Activated T-cell treated with anti-CD3 and anti-CD28 coated beads for 24 hours (primary cell): ENCODE measurements at places on chromosomes 6 and 20.

DNA sequence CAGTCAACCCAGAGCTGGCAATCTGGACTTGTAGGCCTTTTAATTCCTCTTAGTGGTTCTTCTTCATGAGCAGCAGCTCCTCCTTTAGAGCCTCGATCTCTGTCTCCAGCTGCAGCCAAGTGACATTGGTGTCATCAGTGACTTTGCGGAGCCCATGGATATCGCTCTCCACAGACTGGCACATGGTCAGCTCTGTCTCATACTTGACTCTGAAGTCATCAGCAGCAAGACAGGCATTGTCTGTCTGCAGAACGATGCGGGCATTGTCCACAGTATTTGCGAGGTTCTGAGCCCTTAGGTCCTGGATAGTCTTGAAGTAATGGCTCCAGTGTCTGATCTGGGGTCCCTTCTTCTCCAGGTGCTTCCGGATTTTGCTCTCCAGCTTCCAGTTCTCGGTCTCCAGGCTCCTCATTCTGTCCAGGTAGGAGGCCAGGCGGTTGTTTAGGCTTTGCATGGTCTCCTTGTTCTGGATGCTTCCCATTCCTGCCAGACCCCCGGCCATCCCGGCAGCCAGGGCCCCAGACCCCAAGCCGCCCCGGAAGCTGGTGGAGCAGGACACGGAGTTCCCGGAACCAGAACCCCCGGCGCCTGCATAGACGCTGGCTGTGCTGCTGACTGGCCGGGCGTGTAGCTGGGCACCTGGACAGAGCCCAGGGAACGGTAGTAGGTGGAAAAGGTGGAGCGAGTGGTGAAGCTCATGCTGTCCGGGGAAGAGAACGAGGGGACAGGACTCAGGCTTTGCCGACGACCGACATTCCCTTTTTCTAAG, 15.1 kb downstream of the RFPL4B start:
- no peak for DNase-seq

DNA sequence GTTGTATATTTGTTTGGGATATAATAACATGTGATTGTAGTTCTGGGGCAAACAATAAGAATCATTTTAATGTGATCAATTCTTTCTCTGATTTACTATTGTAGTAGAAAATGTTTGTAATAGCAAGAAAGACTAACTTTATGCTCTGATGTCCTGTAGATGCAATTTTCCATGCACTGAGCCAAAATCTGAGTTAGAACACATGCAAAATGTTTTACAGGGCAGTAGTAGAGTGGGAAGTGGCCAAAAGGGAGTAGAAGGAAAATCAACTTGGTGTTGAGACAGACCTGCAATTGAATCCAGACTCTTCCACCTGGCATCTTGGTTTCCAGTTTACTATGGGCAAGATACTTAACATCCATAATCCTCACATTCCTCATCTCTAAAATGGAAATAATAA, 93.5 kb upstream of the BMP5 start:
- no peak for DNase-seq

DNA sequence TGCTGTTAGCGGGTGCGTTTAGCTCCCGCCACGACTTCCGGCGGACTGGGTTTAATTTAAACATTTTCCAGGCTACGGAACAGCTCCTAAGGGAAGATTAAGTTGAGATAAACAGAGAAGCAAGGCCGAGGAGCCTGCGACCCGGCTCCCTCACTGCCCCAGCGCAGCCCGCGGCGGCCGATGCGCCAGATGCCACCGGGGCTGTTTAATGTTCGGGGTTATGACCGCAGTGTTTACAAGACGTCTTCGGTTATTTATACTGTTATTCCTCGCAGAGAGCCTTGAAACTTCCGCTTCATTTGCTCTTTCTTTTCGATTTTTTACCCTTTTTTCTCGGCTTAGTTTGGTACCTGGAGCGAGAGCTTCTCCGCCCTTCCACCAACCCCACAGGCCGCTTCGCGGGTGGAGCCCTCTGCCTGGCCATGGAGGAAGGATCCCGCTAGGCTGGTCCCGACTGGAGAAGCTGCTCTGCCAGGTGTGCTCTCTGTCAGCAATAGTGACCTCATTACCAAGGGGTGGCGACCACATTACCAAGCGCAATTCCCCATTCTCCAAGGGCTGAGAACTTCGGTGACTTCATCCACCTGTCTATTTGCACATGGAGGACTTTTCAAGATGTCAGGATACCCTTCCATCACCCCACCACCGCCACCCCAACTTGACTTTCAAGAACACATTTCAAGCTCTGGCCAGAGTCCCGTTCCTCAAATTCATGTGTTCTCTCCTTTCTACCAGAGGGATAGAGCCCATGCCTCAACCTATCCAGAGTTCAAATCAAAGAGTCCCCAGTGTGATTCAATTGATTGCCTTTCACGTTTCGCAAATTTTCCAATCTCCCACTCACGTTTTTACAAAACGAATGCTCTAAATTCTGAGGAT, 4.1 kb downstream of the TCF21 start:
- no peak for DNase-seq

GRCh38 chr20:4067600-4068261, 52.4 kb upstream of the RNF24 start:
- no peak for DNase-seq

DNA sequence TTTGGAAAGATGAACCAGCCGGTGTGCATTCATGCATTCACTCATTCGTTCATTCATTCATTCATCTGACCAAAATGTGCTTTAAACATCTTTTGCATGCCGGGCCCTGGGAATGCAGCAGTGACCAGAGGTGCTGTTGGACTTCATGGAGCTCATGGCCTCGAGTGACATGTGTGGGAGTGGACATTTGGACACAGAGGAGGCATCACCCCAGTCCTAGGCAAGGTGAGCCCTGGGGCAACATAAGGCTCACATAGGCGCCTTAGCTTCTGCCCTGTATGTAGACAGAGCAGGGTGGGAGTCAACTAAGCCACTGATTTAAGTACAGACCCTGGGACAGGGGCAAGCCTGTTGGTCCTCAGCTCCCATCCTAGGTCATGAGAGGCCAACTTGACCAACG, 71.6 kb downstream of the STK35 start:
- DNase-seq = no peak

- no peak for DNase-seq
Observed at GRCh38 chr20:38870733-38871559, 55.3 kb upstream of the FAM83D start.

DNA sequence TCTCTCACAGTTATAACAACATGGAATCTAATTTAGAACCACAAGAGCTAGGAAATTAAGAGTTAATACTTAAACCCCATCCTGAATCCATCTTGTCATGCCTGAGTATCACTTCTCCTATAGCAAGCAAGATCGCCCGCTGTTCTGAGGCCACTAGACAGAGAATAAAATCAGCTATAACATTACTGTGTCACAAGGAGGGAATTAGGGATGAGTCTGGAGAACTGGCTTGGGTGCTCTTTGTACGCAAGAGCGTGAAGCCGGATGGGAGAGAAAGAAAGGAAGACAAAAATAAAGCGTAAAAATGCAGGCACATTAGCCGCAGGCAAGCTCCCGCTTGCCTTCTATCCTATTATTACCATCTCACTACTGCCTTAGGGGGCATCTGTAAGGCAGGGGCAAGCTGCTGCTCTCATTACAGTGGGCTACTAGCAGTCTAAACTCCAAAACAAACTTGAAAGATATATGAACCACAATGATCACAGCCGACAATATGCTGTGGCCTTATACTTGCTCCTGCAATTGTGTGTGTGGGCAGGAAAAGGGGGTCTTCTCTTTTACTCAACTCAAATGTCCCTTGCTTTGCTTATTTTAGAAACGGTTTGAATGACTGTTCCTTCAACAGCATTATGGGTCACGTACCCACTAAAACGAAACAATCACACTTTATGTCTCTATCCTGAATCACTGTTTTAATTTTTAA, 81.9 kb downstream of the GJA10 start:
- DNase-seq = no peak

DNA sequence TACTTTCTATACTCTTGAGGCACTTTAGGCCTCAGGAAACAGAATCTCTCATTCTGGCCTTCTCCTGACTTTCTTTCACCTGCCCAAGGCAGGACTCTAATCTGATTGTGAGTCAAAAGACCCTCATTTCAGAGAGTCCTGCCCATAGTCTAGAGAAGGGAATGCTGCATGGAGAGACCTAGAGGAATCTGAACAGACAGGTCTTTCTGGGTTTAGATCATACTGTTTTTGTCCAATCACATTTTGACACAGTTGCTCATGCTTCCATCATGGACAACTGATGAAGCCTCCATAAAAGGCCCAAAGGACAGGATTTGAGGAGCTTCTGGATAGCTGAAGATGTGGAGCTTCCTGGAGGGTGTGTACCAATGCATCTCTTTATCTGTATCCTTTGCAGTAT, 48.1 kb upstream of the BTBD3 start:
- DNase-seq = no peak

- DNase-seq = no peak
Observed at GRCh38 chr6:52500238-52501129, 76.4 kb downstream of the TRAM2 start.

DNA sequence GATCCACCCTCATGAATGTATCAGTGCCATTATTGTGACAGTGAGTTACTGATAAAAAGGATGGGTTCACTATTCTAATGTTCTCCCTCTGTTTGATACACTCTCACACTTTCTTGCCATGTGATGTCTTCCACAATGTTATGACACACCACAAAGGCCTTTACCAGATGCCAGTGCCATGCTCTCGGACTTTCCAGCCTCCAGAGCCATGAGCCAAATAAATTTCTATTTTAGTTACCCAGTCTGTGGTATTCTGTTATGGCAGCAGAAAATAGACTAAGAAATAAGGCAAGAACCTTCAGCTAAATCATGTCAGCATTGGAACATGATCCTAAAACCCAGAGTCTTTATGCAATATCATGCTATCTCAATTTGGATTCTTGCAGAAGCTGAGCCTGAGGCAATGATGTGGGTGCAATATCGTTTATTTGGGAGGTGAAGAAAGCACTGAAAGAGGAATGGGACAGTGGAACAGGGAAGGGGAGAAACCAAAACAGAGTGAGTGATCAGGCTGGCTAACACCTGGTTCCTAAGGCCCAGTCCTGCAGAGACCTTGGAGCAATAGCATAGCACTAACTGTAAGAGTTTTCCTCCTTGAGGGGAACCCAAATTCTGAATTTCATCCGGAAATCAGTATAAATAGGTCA, 130.4 kb upstream of the LRFN2 start:
- no peak for DNase-seq

DNA sequence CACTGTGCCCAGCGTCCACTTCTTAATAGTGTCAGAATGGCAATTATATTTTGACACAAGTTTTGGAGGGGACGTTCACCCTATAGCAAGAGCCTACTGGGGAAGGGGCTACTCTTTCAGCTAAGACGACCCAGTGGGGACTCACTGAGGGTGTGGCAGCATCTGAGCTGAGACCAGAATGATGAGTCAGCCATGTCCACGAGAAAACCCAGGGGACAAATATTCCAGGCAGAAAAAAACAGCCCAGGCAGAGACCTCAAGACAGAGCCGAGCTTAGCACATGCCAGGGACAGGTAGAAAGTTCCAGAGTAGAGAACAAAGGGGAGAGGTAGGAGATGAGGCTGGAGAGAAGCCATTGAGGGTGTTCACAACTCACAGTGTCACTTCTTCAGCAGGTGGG, 11.2 kb downstream of the CNBD2 start:
- no peak for DNase-seq

GRCh38 chr20:40134176-40134575, 554.9 kb downstream of the MAFB start:
- DNase-seq = no peak

DNA sequence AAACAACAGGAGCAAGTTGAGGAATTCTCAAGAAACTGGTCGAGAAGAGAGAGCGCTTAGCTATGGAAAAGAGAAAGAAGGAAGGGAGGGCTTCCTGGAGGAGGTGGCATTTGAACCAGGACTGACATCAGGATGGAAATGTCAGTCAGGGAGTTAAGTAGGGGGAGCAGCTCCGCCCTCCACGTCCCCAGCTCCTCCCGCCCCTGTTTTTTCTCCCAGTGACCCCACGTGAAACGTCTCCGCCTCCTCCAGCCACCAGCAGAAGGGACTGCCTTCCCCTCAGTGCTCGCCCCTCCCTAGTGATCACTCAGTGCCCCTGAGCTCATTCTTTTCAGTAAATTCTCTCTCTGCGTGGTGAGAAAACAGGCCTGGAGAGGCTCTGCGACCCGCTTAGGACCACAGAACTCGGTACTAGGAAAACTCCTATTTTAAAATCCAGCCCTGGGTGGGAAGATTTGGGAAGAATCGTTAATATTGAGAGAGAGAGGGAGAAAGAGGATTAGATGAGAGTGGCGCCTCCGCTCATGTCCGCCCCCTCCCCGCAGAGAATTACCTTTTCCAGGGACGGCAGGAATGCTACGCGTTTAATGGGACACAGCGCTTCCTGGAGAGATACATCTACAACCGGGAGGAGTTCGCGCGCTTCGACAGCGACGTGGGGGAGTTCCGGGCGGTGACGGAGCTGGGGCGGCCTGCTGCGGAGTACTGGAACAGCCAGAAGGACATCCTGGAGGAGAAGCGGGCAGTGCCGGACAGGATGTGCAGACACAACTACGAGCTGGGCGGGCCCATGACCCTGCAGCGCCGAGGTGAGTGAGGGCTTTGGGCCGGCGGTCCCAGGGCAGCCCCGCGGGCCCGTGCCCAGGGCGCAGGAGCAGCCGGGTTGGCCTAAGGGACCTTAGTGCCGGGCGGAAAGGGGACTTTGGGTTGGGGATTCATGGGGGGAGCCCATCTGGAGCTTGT, 4.6 kb downstream of the HLA-DPB1 start:
- DNase-seq = no peak

DNA sequence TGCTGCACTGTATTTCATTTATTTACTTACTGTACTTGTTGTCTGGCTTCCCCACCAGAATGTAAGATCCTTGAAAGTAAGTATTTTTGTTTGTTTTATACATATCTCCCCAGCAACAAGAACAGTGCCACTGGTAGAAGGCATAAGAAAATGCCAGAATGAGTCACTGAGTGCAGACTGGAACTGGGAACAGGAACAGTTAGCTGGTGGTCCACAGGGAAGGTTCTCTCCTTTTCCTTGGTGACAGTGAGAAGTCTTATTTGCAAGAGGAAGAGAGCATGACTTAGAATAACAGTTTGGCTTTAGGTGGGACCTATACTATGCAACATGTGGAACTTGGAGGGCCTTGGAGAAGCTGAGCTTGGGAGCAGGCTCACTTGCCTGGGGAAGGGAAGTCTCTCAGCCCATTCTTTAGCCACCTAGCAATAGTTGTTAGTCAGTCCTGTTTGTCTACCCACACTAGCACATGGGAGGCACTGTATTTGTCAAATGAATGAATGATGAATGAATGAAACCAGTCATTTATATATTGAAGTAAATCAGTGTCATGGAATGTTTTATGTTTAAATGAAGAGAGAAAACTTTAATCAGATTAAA, 203.5 kb downstream of the KCNQ5 start:
- no peak for DNase-seq

DNA sequence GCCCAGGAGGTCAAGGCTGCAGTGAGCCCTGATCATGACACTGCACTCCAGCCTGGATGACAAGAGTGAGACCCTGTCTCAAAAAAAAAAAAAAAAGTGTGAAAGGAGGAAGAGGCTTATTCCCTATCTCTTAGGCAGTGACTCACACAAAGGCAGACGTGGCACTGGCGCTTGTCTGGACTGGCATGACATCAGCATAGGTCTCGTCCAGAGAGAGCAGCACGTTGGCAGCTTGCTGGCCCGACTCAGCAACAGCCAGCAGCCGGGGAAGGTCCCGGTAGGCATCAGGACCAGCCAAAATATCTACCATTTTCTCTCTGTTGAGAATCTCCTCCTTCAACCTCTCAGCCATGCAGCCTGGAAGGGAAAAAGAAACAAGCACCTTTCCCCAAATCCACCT, 14.1 kb downstream of the CDK5RAP1 start:
- no peak for DNase-seq
